ENCODE measurements at places on chromosomes 7 and 10.

GRCh38 chr7:87316097-87316700, 29.3 kb upstream of the CROT start:
- DNase-seq = no peak

DNA sequence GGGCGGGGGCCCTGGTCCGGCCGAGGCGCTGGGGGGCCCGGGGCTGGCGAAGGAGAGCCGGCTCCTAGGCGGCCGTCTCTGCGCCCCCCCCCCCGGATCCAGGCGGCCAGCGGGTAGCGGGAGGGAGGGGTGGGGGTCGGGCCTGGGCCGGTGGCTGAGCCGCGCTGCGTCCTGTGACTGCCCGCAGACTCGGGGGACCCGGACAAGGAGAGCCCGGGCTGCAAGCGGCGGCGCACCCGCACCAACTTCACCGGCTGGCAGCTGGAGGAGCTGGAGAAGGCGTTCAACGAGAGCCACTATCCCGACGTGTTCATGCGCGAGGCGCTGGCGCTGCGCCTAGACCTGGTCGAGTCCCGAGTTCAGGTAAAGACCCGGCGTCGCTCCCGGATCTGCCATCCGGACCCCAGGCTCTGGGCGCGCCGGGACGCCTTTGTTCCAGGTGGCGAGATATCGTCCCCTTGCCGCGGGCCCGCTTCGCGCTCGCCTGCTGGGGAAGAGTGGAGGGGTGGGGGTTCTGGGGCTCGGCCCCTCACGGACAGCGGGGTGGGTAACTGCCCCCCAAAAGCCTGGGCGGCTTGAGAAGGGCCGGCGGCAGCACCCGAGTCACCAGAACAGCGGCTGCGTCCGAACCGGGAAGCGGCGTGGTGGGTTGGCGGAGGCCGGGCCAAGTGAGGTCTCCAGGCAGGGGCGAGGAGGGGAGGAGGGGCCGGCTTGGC, 819 bp downstream of the UNCX start:
- peak; percentile 58 for DNase-seq

- DNase-seq = no peak
Measured at GRCh38 chr7:3415861-3416312, 114.8 kb downstream of the SDK1 start.

GRCh38 chr7:48255046-48255445, 83.8 kb downstream of the ABCA13 start:
- no peak for DNase-seq

- DNase-seq = no peak
Measured at GRCh38 chr10:7233259-7233991, 177.4 kb downstream of the SFMBT2 start.

DNA sequence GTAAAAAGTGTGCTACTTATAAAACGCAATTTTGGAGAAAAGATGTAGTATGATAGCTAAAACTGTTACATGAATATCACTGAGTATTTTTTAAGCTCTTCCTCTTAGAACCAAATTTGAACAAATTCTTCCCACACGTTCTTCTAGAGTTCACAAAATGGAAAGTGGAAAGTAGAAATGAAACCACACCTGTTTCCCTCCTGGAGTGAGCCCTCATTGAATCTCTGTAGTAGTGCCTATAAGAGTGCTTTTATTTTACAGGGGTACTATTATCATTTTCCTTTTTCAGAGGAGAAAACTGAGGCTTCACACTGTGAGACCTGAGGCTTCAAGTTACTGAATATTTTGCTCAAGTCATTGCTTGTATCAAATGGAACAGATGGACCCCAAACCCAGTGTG, 393.0 kb downstream of the NRG3 start:
- DNase-seq = no peak

DNA sequence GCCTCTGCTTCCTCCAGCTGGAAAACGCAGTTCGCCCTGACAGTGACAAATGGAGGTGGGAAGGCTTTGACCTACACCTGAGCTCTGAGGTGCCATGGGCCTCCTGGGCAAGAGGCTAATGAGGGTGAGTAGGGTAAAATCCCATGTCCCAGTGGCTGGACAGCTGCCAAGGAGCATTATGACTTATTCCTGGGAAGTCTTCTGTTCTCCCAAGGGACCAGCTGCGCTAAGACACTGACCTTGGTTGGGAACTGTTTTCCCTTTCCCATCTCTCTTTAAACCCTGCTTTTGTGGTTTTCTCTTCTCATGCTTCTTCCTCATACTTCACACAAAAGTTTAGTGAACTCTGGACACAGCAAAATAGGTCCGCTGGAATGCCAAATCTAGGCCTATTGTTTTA, 72.6 kb downstream of the COPG2 start:
- no peak for DNase-seq

- DNase-seq = peak; percentile 35
Measured at GRCh38 chr10:45249978-45250693, 65.3 kb downstream of the OR13A1 start.

DNA sequence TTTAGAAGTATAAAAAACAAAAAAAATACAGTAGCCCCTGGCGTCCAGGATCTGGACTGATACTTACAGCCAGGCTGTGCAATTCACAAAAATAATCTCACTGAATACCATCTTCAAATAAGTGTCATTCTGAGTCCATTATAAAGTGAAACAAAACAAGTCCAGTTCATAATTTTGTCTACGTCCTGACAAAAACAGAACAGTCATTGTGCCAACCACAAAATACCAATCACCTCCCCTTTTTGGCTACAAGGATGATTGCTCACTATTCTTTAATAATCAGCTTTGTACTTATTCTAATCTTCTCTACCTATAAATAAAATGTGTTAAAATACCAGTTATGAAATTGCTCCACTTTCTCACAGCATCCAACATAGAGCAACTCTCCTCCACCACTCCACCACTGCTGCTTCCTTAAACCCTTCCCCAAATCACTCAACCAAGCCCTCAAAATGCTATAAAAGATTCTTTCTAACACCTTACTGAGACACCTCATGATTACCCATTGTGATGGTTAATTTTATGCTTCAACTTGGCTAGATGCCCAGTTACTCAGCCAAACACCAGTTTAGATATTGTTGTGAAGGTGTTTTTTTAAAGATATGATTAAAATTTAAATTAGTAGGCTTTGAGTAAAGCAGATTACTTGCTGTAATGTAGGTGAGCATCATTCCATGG, 479.8 kb upstream of the SEMA3A start:
- DNase-seq = no peak

DNA sequence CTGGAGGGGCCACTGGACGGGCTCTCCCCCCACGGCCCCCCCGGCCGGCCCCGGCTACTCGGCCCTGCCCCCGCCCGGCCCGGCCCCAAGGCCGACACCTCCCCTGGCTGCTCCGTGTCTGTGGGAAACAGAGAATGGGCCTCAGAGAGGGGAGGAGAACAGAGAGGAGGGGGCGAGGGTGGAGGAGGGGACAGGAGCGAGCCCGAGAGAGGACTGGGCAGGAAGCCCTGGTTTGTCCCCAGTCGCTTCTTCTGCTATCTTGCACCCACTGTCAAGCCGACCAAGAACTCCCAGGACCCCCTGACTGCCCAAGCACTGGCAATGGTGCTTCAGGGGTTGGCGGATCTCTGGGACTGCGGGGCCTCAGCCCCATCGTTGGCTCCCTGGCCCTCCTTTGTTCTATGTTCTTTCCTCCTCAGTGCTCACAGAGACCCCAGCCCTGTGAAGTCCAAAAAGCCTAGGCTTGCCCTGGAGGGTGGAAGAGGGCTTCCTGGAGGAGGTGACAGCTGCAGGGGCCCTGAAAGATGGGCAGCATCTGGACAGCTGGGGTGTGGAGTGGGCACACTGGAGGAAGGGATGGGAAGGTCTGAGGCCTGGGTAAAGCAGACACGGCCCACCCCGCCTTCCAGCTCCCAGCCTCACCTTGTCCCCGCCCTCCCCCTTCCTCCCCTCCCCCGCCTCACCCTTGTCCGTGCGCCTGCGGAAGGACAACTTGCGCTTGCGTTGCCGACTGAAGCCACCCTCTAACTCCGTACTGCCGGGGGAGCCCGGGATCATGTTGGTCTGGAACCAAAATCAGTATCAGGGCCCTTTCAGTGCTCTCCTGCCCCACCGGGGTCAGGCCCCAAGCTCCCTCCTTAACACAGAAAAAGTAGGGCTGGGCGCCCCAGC, 30.1 kb downstream of the KCNH2 start:
- no peak for DNase-seq

DNA sequence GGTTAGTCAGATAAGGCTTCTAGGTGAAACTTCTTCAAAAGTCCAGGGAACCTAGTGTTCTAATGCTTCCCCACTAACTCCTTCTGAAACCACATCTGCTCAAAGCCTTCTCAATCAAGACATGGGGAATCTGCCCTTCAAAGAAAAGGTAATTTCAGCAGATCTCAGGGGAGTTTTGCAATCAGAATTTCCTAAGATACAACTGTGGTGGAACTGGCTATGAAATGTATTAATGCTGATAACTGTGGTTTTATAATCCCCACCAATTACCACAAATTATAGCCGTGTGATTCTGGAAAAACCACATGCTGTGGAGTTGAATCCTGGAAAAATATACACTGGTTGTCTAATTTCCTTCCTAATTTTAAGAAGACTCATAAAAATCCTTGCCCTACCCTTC, 233.8 kb downstream of the SORCS1 start:
- DNase-seq = no peak

DNA sequence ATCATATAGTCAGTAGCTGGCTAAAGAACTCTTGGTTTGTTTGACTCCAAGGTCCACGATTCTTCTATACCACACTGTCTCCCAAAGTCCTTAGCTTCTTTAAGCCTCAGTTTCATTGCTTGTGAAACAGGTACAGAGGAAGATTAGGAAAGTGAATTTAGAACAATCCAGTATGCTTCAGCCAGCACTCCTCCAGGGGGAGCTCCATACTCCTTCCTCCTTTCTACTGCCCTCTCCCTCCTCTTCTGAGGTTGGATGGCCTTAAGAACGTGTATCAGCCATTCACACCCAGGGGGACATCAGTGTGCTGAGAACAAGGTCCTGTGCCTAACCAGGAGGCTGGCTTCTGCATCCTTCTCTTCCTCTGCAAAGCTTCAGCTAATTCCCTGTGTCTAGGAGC, 54.8 kb upstream of the CALD1 start:
- DNase-seq = no peak

GRCh38 chr10:5788969-5789368, 24.3 kb downstream of the GDI2 start:
- DNase-seq = no peak

DNA sequence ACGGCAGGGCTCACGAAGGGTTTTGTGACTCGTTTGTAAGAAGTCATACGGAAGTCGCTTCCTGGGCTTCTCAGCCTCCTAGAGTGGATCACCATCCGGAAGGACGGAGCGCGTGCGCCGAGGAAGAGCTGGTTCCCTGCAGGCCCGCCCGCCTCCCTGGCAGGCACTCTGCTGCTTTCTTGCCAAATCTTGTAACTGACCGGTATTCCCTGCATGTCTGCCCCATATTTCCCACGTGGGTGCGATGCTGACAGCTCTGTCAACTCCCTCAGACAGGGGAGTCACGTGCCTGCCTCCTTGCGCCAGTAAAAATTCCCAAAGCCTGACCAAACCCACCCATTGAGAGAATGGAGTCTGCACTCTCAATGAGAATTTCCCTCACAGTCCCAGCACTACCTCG, 12.7 kb downstream of the SHH start:
- DNase-seq = no peak

GRCh38 chr7:91162436-91162835, 101.8 kb upstream of the FZD1 start:
- DNase-seq = no peak

DNA sequence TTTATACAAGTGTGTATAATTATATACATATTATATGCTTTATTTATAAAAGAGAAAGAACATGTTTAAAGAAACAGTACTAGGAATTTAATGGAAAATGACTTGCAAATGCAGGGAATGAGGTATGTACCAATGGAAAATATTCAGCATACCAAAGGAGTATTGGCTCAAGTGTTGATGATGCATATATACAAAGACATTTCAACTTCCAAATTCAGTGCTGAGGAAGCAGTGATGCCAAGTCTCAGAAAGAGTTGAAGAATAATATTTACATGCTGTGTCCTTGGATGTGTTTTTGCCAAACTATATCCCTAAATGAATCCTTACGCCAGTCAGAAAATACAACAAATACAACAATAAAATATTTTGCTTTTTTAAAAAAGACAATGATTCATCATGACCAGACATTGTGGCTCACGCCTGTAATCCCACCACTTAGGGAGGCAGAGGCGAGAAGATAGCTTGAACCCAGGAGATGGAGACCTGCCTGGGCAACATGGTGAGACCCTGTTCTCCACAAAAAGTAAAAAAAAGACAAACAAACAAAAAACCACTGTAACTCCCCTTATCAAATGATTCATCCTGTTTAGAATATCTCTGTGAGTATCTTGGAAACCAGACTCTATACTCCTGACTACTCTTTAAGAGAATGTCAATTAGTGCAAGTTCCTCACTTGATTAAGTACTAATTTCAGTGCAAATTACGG, 157.2 kb downstream of the CHRM2 start:
- no peak for DNase-seq

DNA sequence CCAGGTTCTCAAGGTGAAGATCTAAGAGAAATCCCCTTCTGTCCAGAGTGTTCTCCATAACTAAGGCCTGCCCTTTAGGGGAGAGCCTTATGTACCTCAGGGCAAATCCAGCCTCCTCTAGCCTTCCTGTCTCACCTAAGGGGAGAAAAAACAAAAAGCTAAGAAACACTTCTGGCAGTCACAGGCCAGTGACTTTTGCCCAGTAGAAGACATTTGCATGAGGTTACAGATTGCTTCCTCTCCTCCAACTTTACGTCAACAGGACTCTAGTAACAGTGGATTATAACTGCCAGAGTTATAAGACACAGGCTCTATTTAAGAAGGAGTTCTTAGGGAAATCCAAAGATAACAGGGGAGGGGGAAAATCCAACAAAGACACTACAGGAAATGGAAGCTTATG, 15.9 kb upstream of the FAM241B start:
- no peak for DNase-seq

DNA sequence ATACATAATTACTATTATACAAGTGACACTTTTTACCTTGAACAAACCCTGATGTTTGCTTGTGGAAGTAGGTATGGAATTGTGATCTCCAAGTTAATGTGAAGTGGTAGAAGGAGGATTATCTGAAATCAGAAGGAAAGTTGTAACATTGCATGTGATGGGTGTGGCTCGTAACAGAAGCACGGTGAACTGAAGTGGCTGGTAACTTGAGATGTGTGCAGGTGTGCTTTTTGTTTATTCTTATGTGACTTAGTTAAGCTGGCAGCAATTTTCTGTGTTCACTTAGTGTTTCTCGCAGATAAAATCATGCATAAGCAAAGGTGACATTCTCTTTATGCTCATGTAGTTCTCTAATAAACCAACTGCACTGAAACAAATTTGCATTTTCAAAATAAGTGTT, 82.3 kb downstream of the ZEB1 start:
- peak; percentile 58 for DNase-seq
